ENCODE measurements at places on chromosomes 3 and 15.
A peak's percentile ranks its signal among the peaks of the same experiment; 100 is the strongest.

- DNase-seq: no peak
These were observed 264.0 kb downstream of the KLF13 start for GRCh38 chr15:31590609-31591008.

- DNase-seq: no peak
These were observed 925.7 kb downstream of the EPHA3 start for GRCh38 chr3:90032980-90033641.

GRCh38 chr3:147359177-147360050 is 46.9 kb downstream of the ZIC4 start:
- DNase-seq: no peak

- no peak for DNase-seq
These were observed 208.5 kb downstream of the CLSTN2 start for GRCh38 chr3:140143367-140144069.

DNA sequence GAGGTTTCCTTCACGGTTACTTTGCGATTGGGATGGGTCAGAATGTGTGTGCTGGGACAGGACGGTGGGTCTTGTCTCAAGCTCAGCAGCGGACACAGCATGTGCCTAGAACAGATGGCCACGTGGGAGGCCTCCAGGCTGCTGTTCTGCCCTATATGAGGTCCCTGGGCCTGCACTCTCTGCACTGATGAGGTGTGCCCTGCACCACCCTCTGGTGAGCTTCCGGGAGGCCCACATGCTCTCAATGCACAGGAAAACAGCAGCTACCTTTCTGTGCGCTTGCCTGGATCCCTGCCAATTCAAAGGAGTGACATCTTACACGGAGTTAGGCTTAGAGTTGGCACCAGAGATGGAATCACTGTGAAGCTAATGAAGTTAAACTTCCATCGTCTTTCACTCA is 59.8 kb downstream of the BOC start:
- DNase-seq: no peak

DNA sequence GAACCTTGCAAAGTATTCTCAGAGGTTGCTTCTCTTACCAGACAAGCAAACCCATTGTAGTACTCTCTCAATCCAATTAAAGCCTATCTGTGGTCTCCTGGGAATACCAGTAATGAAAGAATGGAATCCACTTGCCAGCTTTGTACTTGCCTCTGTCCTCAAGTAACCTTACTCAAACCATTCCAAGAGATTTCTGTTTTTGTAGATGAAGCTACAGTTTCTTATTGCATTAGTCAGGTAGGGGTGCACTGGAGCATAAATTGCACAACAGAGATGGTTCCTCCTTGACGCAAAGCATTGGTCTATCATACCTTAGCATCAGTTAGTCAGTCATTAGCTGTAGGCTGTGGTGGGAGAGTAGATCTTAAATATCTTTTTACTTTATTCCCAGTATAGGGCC is 52.9 kb downstream of the BTLA start:
- no peak for DNase-seq

DNA sequence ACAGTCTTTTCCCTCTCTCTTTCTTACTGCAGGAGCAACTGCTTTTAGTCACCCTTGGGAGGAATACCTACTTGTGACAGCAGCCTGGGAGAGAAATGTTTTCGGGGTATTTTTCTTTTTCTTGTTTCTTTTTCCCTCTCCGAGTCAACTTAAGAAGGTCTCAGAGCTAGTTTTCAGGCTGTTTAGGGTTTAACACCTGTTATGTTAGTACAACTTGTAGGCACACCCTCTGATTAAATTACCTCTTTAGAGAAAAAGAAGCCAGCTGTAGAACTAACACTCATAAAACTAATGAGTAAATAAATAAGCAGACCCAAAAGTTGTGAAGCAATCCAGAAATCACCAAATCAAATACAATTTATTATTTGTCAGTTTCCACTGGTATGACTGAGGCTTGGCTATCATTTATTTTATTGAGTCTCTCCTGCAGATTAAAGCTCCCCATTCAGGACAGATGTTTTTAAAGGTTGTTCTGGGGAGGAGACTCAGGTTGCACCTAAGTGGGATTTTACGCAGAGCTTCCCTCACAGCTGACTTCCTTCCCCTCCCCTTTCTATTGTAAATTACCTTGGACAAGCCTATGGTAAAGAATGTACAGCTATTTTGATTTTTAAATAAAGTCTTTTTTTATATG is 112.5 kb downstream of the FOXB1 start:
- no peak for DNase-seq

DNA sequence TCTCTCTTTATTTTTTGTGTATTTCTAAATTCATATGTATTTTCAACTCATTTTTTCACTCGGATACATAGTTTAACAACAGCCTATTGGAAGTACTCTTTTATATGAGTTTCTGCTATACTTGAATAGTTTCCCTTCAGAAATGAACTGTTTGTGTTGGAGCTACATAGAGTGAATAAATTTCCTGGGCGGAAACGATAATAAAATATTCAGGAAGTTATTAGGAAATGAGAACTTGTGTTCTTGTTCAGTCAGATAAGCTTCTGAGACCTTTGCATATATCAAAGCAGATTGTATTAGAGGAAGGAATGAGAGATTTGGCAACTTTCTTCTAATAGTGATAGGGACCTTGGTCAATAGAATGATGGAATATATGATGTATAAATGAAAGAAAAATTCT is 27.3 kb downstream of the NEO1 start:
- no peak for DNase-seq

- no peak for DNase-seq
These were observed 19.8 kb upstream of the AADAC start for GRCh38 chr3:151794080-151794479.

DNA sequence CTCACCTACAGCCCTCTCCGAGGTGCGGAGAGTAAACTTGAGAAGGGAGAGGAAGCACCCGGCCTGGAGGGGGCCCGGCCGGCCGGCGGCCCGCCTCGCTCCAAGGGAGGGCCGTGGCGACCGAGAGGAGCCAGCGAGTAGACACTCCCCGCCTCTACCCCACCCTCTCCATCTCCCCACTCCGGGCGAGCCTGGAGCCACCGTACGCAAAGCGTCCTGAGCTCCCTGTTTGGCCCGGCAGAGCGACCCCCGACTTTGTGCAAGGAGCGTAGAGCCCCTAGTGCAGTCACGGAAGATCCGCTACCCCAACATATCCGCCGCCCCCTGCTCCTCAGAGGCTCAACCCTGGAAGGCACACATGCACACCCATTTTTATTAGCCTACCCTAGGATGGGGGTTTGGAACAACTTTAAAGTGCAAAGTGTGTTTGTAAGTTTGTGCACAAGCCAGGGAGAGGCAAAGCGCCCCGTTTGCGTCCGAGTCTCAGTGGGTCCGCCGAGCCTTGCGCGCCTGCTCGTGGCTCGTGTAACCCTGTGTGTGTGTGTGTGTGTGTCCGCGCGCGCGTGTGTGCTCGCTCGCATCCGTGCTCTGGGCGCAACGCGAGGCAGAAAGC is 508 bp upstream of the SMAD6 start:
- peak; percentile 71 for DNase-seq
